Stimulated activated CD8-positive, alpha-beta memory T cell treated with anti-CD3 and anti-CD28 coated beads, Interleukin-4, amount 100 ng/mL, for 1 hour (primary cell): ENCODE measurements at places on chromosomes 12 and 14.

- no peak for DNase-seq
These were observed 257.8 kb upstream of the CCDC196 start for GRCh38 chr14:66228267-66228970.

DNA sequence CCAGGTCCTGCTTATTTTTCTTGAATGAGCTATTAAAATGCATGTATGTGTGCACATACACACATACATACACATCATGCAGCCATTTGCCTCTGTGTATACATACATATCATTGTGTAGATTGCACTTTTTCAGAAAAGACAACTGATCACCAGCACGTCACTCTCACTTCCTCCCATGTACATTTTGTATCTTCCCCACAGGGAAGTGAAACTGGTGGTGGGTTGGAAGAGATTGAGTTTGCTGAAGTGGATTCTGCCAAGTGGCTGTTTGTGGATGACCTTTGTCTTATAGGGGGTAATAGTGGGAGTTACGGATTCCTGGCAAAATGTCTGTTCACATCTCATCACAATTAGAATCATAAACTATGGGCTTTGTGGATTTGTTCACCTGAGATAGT is 448.6 kb downstream of the RAD51B start:
- no peak for DNase-seq

DNA sequence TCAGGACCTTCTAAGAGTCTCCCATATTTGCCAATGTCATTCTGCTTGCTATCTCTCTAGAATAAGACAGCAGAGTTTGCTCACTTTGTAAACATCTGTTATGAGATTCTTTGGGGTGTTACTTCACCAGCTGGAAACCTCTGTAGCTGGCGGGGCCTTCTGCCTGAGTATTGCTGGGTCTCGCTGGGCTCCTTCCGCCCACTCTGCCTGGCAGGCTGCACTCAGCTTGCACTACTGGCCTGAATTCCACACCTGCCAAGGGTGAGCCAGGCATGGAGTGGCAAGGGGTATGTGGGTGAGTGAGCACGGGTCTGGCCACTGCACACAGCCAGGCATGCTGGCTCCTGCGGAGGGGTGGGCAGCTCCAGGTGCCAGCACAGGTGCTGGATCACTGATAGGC is 267.3 kb upstream of the PDE3A start:
- no peak for DNase-seq

GRCh38 chr12:94047781-94048567 is 100.4 kb upstream of the PLXNC1 start:
- DNase-seq = no peak

GRCh38 chr12:49043241-49043640 is 17.4 kb downstream of the KMT2D start:
- no peak for DNase-seq

DNA sequence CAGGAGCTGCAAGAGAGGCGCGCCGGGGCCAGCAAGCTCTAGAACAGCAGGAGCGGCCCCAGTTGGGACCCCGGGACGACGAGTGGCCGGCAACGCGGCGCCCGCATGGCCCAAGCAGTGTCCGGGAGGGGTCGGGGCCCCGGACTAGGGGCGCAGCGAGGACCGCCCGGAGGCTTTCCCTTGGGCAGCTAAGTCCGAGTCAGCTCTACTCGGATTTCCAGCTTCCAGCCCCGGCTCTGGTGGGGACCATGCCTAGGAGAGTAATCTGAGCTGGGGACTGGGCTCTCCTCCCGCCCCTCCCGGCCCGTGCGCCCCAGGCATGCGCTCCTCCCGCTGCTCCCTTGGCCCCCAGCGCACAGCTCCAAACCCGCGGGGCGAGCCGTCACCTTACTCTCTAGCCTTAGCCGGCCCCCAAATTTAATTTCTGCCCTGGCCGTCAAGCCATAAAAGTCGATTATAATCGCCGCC is 41.6 kb upstream of the CAPRIN2 start:
- no peak for DNase-seq

DNA sequence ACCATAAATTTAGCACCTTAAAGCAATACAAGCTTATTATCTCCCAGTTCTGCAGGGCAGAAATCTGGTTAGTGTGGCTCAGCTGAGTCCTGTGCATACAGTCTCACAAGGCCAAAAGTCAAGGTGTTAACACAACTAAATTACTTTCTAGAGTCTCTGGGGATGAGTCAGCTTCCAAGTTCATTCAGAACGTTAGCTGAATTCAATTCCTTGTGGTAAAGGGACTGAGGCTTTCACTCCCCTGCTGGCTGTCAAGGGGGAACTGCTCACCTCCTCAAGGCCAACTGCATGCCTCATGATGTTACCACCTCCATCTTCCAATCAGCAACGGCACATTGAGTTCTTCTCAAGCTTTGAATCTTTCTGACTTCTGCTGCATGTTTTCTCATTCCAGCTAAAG is 27.6 kb downstream of the EML5 start:
- no peak for DNase-seq

- no peak for DNase-seq
These were observed 635.7 kb upstream of the FLRT2 start for GRCh38 chr14:84894254-84894653.

DNA sequence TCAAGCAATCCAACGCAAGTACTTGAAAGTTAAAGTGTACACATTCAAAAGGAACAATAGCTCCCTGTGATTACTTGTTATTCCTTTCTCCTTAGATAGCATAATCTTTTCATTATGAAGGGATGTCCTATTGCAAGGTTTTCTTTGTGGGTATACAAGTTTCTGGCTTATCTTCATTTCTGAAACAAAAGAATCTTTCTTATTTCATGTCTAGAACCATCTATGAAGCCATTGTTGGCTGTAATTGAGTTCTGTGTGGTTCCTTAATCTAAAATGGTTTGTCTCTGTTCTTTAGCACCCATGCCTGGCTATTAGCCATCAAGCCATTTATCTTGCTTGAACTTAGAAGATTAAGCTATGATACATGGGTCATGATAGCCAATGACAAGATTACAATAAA is 95.0 kb downstream of the VEZT start:
- no peak for DNase-seq

DNA sequence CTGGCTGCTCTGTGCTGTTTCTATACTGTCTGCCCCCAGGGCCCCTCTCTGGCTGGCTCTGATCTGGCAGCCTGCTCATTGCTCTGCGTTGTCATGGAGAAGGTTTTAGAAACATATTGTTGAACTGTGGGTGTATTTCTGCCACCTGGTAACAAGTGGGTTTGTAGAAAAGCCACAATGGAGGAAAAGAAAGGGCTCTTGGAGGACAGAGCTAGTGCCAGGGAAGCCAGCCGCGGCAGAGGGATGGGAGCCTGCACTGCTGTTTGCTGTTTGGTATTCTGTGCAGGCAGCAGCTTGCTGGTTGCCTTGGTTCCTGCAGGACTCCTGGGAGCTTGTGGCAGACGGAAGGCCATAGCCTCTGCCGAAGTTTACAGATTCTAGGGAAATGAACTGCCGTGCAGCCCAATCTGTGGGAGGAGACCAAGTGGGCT is 15.1 kb downstream of the CCDC177 start:
- DNase-seq = no peak

DNA sequence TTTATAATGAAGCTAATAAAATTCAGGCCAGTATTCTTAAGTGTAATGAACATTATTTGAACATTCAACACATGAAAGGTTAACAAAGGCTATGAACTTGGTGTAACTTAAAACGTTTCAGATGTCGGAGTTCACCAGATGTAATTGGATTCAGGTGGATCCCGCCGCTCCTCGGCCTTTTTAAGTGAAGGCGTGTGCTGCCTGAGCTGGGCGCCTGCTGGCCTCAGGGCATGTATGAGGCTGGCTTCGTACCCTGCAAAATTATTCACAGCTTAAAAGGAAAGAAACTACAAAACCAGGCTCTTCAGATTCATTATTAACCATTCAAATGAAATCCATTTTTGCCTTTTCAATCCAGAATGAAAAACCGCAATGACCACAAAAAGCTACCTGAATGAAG is 69.9 kb downstream of the WIF1 start:
- DNase-seq = no peak

- no peak for DNase-seq
These were observed 6.4 kb downstream of the LUM start for GRCh38 chr12:91104812-91105466.

- DNase-seq = no peak
These were observed 34.4 kb downstream of the PSEN1 start for GRCh38 chr14:73170686-73171085.

GRCh38 chr14:103629503-103630121 is 601 bp downstream of the KLC1 start:
- DNase-seq = no peak

GRCh38 chr14:56810147-56810719 is at the start of gene OTX2:
OTX2 (minus strand) TSS chr14:56810479; CDS start chr14:56805456, 5,023 bp downstream.
- no peak for DNase-seq

- no peak for DNase-seq
These were observed 158.5 kb upstream of the FOXN3 start for GRCh38 chr14:89575386-89576061.

DNA sequence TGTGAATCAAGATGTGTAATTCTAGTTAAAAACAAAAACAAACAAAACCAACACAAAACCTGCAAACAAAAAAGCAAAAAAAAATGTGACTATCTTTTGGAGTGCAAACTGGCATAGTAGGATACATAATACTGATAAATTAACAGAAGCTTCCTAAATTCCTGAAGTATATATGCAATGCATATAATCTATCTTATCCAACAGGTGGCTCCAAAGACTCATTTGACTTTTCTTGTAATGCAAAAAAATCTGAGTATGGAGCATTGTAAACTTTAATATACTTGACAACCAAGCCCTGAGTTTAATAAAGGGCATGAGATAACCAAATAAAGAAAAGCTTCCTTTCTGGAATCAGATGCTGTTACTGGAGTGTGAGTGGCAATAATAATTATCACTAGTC is 1003.6 kb downstream of the FSCB start:
- no peak for DNase-seq

- peak; percentile 59 for DNase-seq
These were observed 647 bp upstream of the TGFB3 start for GRCh38 chr14:75982266-75983018.
